Stimulated activated CD4-positive, alpha-beta T cell treated with anti-CD3 and anti-CD28 coated beads, Interleukin-4, amount 100 ng/mL, for 4 hours (primary cell): ENCODE measurements at places on chromosomes 7 and 10.
A peak's percentile ranks its signal among the peaks of the same experiment; 100 is the strongest.

DNA sequence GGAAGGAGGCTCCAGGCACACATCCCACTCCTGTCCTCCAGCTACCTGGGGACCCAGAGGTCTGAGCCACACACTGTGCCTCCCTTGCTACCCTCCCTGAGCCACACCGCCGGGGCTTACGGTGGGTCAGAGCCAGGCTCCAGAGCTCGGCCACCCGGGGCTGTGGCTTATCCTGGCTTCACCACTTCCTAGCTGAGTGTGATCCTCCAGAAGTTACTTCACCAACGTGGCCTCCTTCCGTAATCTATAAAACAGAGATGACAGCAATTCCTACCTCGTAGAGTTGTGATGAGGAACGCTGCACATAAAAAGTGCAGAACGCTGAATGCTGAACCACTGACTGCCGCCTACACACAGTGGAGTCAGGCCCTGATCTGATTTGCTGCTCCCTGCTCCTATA, 285.0 kb downstream of the PRPF18 start:
- no peak for DNase-seq

GRCh38 chr10:28906415-28906814, 229.1 kb downstream of the BAMBI start:
- DNase-seq: no peak

DNA sequence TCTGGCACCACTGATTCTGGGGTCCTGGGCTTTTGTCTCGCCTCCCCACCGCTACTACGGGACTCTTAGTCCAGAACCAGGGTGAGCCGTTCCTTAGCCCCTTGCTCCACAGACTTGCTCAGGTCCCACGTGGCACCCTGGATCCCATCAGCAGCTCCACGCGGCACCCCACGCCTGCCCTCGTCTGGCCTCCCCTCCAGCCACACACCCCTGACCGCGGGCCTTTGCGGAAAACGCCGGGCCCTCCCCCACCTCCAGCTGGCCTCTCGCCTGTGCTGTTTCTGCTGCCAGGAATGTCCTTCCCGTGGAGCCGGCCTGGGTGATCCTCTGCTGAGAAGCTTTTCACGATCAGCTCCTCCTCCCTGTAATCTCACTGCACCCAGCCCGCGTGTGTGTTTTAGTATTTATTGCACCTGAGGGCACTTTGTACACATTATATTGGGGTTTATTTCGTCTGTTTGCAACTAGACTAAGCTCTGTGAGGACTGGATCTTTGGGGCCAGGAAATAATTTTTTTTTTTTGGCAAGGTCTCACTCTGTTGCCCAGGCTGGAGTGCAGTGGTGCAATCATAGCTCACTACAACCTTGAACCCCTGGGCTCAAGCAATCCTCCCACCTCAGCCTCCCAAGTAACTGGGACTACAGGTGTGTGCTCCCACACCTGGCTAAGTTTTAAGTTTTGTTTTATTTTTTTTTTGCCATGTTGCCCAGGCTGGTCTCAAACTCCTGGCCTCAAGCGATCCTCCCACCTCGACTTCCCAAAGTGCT, 10.5 kb upstream of the TTYH3 start:
- no peak for DNase-seq

- no peak for DNase-seq
These were observed 123.7 kb downstream of the TACC2 start for GRCh38 chr10:122112625-122113160.

GRCh38 chr7:107446531-107446930, 23.3 kb upstream of the GPR22 start:
- DNase-seq: no peak

DNA sequence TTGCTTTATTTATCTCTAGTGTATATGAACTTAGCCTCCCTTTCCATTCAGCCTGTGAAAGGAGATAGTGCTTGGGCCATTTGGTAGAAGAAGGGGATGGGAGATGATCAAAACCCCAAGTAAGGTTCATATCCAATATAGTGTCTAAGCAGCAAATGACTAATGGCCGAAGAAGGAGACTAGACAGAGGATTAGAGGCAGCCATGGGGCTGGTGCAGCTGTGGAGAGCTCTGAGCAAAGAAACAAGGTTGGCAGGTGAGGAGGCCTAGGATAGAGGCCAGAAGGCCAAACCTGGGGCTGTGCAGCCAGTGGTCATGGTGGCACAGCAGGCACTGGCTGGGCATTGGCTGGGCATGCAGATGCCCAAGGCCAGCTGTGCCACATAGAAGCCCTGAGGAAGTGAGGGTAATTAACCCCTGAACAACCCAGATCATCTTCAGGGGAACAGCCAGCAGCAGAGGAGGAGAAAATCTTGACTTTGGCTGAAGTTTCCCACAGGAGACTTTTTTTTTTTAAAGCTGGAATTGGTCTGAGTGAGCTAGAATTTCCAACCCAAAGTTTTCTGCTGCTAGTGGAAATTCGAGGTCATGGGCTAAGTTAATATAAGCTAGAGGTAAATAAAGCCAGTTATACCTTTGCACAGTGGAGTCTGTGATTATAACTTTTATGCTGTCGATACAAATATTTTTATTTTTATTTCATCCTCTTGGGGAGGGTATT, 10.3 kb upstream of the CPA1 start:
- no peak for DNase-seq

DNA sequence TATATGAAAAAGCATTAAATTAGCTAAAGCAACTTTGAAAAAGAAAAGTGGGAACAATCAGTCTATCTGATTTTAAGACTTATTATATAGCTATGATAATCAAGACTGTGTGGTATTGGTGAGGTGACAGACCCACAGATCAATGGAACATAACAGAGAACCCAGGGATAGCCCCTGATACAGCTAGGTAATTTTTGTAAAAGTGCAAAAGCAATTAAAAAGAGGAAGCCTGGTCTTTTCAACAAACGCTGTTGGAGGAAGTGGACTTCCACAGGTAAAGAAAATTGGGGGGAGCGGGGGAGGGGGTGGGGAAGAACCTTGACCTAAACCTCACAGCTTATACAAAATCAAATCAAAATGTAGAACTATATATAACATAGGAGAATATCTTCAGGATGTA, 45.4 kb downstream of the GNA12 start:
- DNase-seq: no peak

DNA sequence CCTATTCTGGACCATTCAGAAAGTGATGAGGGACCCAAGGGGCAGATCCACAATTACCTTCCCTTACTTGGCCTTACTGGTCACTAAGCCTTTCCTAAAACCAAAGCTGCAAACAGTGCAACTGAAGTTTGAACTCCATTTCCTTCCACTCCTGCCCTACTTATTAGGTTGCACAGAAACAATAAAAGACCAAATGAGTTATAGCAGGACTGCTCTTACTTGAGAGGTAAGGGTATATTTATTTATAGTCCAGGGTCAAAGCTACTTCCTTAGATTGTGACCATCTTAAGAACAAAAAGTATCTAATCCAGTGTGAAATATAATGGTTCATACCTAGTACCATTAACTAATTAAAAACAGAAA, 27.0 kb downstream of the CDK6 start:
- no peak for DNase-seq

DNA sequence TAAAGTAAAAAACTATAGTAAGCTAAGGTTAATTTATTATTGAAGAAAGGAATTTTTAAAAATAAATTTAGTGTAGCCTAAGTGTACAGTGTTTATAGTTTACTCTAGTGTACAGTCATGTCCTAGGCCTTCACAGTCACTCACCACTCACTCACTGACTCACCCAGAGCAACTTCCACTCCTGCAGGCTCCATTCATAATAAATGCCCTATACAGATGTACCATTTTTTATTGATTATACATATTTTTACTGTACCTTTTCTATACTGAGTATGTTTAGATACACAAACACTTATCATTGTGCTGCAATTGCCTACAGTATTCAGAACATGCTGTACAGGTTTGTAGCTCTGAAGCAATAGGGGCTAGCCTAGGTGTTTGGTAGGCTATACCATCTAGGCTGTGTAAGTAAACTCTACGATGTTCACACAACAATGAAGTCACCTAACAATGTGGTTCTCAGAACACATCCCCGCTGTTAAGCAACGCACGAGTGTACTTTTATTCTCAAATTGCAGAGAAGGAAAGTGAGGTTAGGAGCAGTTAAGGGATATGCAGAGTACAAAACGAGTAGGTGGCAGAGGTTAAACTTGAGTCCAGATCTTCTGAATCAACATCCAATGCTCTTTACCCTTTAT, 38.9 kb upstream of the PLCE1 start:
- DNase-seq: no peak

DNA sequence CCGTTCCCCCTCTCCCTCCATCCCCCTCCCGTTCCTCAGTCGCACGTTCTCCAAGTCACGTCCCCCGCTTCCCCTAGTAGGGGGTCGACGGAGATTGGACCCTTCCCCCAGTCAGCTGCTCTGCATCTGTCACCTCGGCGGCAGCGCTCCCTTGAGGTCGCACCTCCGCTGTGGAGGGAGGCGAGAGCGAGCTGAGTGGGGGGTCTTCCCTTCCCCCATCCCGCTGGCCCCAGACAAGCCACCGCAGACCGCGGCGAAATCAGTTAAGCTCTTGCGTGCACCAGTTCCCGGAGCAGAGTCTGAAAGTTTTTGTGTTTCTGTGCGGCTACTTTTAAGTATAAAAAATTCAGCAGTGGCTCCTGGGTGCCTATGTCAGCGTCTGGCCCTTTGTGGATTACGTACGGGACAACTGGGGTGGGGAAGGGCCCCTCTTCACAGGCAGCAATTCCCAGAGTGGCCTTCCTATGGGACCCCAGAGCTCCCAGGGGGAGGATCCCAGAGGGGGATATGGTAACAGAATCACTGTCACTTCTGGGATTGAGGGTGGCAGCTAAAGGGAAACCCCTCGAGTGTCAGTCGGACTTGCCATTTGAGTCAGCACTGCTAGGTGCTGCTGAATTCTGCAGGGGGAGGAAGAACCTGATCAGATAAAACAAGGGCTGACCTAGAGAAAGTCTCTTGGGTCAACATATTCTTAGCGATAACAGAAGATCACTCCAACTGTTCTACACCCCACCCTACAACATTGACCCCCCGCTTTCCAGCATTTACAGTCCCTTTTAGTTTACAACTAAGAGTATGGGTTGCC, 12.5 kb upstream of the DDIT4 start:
- DNase-seq: peak; percentile 40

DNA sequence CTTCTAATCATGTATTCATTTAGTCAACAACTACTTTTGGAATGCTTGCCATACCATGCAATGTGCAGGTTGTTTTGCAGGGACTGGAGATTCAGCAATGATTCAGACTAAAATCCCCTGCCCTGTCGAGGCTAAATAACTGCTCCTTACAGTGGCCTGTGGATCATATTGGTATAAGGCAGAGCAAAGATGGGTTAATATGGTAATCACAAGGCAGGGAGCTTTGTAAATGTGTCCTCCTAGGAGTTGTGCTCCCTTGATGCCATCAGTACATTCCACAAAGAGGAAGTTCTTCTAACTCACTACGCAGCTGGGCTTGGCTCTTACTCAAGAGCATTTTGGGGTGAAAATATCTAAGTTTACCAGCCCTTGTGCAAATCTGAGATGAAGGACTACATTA, 614 bp upstream of the IFIT2 start:
- DNase-seq: no peak

DNA sequence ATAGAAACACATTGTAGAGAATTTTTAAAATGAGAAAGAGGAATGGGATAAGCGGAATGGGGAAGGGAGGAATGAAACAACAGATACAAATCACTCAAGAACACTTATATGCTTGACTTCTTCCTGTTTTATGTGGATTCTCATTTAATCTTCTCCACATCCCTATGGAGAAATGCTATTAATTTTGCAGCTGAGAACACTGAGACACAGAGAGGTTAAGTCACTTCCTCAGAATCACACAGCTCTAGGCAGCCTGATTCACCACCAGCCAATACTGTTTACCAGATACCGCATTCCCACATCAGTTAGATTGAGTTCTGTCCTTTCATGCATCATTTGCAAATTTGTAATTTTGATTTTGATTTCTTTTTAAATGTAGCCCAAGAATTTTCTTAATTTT, 170.5 kb downstream of the SH2D4B start:
- no peak for DNase-seq

DNA sequence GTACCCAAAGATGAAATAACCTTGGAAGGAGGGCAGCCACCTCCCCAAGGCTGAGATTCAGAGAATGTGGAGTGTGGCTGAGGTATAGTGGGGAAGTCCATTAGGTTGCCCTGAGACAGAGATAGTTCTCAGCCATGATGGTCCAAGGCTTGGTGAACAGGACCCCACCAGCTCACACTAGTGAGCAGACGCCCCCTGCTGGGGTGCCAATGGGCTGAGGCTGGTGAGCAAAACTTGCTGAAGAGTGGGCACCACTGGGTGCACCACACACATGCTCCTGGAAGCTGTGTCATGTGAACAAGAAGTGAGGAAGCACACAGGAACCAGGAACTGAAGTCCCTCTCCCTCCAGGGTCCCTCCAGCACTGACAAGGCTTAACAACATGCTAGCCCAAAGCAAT, 8.9 kb downstream of the FBXL13 start:
- DNase-seq: peak; percentile 36

DNA sequence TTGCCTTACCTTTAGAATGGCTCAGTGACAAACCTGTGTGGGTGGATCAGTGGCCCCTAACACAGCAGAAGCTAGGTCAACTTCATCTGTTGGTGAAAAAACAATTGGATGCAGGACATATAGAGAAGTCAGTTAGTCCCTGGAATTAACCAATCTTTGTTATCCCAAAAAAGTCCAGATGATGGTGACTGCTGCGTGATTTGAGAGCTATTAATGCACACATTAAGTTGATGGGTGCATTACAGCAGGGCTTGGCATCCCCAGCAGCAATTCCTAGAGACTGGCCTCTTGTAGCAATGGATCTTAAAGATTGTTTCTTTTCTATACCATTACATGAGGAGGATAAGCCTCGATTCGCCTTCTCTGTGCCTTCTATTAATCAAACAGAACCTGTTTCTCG, 33.3 kb downstream of the OR13A1 start:
- no peak for DNase-seq

DNA sequence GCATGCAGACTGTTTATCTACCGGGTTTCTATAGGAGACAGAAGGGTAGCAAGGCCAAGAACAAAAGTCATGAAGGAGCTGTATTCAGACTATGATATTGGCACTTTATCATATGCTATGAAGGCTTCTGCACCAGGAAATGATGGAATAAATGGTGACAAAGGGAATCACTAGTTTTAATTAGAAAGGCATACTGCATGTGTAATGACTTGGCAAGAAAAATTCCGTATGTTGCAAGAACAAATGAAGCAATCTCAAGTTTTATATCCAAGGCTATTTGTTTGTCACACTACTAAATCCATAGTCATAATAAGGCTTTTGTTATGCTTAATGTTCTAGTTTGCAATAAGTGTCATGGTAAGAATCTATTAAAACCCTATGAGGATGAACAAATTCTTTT, 230.9 kb downstream of the ZEB1 start:
- DNase-seq: no peak
